ENCODE measurements at places on chromosomes 12 and 14.

- DNase-seq = no peak
Measured at GRCh38 chr12:67457778-67458665, 188.9 kb downstream of the CAND1 start.

DNA sequence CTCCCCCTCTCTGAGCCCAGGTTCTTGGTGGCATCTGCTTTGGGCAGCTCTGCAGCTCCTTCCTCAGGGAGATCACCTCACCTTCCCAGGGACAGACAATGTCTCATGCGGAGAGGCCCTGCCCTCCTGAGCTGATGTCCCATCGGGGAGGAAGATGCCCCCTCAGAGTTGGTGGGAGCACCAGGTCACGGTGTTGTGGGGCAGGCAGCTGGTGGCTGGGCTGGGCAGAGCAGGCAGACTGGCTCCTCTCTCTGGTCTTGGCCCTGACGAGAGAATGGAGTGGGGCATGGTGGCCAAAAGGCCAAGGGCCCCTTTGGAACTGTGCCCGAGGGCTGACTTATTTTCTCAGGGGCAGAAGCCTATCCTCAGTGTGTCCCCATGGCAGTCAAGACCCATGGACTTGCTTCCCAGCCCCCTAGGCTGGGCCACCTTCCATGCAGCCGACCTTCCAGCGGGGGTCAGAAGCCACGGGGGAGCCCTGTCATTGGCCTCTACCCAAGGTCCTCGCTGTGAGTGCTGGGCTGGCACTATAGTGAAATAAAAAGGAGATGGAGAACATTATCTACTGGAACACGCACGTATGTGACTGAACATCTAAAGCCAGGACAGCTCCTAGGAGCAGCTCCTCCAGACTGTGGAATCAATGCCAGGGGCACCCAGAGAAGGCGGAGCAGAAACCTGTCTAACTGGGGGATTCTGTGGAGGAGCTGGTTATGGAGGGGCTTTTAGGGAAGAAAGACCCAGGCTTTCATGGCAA lies 21.9 kb downstream of the PPP2R5C start:
- no peak for DNase-seq

- no peak for DNase-seq
Measured at GRCh38 chr12:24617471-24617870, 331.4 kb downstream of the BCAT1 start.

GRCh38 chr12:27207615-27208413 lies 36.3 kb upstream of the STK38L start:
- no peak for DNase-seq

GRCh38 chr12:13210236-13211190 lies 14.0 kb downstream of the EMP1 start:
- DNase-seq = no peak

DNA sequence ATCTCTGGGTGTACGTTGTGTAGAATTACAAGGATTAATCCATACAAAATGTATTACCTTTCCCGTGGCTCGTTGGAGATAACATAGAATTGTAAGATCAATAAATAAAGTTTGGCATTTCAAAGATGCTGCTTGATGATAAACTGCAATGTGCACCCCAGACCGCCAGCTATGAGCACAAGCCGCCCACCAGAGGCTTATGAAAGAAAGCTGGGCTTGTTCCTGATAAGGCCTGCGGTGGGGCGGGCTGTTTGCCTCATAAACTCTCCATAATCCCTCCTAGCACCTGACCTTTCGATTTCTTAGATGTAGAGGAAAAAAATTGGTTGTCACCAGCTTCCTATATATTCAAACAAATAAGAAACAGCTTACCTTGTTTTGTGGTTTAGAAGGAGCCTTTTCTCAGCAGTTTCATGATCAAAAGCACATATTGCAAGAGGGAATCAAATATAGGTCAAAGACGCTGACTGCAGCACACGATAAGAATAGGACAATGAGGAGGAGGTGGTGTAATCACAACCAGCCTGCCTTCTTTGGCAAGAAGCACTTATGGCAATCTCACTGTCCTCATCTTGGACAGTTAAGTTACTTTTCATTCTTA lies 293.6 kb downstream of the RMST start:
- DNase-seq = no peak

- DNase-seq = no peak
Measured at GRCh38 chr14:32940066-32940651, 1.5 kb downstream of the NPAS3 start.

DNA sequence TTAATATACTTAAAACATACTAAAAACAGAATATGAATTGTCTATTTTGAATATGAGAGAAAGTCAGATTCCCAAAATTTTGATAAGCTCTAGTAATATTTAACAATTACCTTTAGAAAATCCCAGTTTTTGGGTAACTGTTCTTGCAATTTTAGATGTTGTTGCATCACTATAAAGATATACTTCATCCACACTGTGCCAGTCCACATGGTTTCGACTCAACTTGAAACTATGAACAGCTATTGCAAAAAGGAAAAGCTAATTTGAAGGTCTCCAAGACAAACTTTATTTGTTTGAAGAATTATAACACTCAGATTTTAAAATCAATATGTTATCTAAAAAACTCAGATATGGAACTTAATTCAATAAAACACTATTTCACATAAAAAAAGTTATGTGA lies 59.9 kb downstream of the DDHD1 start:
- no peak for DNase-seq

DNA sequence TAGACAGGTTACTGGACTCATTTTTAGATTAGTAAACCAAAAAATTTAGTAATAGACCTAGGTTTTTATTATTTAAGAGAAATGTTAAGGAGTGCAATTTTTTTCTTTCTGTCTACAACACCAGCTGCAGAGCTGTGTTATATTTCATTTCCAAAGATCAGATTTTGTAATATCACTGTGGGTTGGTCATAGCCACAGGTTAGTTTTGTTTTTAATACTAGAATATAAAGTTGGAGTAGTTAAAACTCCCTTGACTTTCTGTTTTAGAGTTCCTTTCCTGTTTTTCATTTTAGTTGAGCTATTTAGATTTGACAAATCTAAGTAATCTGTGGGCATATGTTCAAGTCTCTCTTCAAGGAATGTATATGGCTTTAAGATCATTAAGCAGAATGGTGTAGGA lies 30.7 kb upstream of the GARIN2 start:
- DNase-seq = no peak

GRCh38 chr12:55024575-55024974 lies 4.8 kb downstream of the NEUROD4 start:
- no peak for DNase-seq

DNA sequence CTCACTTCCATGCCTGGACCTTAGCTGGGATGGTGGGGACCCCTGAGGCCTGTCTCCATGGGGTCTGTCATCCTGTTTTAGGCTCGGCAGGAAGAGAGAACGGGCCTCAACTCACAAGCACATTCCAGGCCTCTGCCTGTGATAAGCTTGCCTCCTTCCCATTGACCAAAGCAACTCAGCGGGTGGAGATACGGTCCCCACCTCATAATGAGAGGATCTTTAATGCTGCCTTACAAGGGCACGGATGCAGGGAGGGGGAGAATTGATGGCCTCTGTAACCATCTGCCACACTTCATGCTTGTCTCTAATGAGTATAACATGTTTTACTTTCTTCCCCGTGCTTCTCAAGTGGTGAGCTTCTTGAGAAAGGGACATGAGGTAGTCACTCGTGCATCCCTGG lies 50.0 kb downstream of the GLT1D1 start:
- DNase-seq = no peak

DNA sequence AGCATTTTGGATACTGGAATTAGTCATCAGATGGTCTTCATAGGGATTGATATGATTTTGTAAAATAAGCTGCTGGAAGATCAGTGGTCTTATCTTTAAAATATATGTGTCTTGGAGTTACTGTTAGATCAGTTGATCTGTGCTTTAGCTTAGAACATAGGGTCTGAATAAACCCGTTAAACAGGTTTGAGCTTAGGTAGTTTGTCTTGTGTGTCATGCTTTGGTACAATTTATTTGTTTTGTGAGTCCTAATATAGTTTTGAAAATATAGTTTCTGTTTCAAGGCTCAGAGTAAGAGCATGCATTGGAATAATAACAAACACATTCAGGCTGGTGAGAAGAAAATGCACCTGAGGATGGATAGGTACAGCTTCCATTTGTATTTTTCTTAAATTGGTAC lies 505.0 kb downstream of the SLC16A7 start:
- DNase-seq = no peak

GRCh38 chr14:60266021-60266937 lies 17.3 kb downstream of the PPM1A start:
- DNase-seq = no peak

DNA sequence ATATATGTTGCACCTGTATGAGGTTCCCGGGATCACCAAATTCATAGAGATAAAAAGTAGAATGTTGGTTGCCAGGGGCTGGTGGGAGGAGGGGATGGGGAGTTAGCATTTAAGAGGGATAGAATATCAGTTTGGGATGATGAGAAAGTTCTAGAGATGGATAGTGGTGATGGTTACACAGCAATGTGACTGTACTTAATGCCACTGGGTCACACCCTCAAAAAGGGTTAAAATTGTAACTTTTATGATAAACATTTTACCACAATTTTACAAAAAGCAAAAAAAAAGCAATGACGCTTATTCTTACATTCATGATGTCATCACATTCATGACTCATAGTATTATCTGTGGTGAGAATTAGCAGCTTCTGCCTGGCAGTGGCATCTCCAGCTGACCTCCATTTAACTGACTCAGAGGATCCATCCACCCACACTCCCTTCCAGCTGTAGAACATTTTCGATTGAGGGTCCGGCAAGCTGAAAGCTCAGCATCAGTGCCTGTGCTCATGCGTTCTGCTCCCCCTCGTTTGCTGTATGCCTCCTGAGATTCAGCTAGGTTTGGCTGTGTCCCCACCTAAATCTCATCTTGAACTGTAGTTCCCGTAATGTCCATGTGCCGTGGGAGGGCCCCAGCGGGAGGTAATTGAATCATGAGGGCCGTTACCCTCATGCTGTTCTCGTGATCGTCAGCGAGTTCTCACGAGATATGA lies 64.8 kb upstream of the TMEM260 start:
- no peak for DNase-seq

- DNase-seq = no peak
Measured at GRCh38 chr12:84730561-84731162, 181.9 kb downstream of the SLC6A15 start.

- DNase-seq = no peak
Measured at GRCh38 chr12:116199160-116199706, 78.3 kb downstream of the MED13L start.

GRCh38 chr12:115941362-115941761 lies 336.1 kb downstream of the MED13L start:
- no peak for DNase-seq

DNA sequence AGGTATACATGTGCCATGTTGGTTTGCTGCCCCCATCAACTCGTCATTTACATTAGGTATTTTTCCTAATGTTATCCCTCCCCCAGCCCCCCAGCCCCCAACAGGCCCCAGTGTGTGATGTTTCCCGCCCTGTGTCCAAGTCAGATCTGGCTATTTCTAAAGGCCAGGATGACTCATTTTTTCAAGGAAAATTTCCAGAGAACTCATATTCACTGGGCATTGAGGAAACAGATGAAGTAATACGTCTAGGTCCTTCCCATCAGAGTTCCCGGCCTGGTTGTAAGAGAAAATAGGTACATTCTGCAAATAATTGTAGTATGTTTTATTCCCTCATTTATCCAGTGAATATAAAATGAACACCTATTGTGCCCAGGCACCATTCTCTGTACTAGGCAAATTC lies 345.2 kb downstream of the BCL11B start:
- DNase-seq = no peak

DNA sequence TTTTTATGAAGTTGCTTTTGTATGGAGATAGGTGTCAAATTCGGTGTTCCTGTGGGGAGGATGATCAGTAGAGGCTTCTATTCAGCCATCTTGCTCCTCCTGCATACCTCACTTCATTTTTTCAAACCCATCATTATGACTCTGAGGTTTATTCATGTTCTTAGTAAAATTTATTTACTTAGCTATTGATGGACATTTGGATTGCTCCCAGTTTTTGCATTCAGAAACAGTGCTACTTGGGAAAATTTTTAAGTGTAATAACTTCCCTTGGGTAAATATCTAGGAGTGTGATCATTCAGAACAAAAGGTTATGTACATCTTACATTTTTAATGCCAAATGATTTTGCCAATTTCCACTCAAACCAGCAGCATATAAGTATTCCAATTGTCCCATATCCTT lies 208.3 kb downstream of the SYNE2 start:
- no peak for DNase-seq

DNA sequence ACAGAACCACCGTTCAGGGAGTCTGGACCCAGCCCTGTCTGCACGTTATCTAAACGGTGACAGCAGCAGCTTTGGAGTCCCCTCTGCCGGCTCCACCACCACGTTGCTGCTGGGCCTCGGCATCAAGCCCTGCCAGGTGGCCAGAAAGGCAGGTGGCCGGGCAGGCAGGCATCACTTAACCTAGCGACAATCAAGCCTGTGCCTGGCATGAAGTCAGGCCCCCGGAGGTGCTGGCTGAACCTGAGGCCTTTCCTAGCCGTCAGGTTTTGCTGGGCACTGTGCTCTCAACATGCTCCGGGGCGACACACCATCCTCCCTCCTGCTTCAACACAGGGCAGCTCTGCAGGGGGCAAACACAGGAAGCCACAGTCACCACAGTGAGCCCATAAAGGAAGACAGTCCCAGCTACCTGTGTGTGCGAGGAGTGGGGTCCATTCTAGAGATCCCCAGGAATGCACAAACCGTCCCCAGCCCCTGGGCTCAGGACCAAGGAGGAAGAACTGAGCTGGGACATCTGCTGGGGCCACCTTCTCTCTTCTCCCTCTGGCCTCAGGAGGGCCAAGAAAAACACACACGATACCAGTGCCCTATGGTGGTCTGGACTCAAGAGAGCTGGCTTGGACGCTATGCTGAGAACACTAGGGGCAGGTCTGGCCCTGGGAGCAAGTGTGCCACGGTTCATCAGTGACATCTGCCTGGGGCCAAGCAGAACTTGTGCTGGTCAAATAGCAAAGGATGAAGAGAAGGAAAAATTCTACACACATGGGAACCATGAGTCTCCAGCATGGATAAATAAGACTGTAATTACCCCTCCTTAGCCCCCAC lies 44.7 kb downstream of the CCDC88C start:
- no peak for DNase-seq

DNA sequence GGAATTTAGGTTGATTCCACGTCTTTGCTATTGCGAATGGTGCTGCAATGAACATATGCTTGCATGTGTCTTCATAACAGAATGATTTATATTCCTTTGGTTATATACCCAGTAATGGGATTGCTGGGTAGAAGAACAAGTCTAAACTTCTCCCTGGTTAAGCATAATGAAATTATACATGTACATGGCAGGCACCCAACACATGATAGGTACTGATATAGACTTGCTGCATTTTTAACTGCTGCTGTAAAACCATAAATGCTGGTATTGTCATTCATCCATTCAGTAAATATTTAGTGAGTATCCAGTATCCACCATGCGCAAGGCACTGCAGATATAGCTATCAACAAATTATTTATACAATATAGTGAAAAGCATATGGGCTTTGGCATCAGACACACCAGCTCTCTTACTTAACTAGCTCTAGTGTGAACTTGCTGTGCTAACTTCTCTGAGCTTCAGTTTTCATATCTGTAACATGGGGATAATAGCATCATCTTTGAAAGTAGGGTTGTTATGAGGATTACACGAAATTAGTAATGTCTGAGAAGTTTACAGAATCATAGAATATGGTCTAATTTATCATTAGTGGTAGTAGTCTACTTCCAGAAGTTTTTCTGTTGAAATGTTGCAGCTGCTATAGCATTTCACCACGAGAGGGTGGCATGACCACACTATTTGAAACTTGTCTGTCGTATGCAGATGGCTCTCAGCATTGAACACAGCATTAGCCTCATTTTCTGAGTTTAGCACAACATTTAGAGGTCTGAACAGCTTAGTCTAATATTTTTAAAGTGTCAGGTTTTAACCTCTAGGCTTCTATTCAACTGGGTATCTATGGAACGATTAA lies 32.0 kb upstream of the SEL1L start:
- DNase-seq = no peak

- DNase-seq = no peak
Measured at GRCh38 chr14:95117937-95118721, 39.2 kb downstream of the DICER1 start.

All from stimulated activated CD8-positive, alpha-beta memory T cell treated with anti-CD3 and anti-CD28 coated beads, Interleukin-4, amount 100 ng/mL, for 24 hours (primary cell).